ENCODE measurements at places on chromosomes 1 and 21. TPM values are rescaled to one million over a fixed set of nuclear protein-coding genes. Genes with fewer than 3 reads are reported as not detected.

GJB4 gene
- total RNA-seq = not detected

SH2D2A gene
- 186 TPM for total RNA-seq

TMPRSS15 gene
- total RNA-seq = not detected

DNAJC6 gene
- 1.9 TPM for total RNA-seq

RAB42 gene
- total RNA-seq = not detected

CFHR2 gene
- total RNA-seq = not detected

DNA sequence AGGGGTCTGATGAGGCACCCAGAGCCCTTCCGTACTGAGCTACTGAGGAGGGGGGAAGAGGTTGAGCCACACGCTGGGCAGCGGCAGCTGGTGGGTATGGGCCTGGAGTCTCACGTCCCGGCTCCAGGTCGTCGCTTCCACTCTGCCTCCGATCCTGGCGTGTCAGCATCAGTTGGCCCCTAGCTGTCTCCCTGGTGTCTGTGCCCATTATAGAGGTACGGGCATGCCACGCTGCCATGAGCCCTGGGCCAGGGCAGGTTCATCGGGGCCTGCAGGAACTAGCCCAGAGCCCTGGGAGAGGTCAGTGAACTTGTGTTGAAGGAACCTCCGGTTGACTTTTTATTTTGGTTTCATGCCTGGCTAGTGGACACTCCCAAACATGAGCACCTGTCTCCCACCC, 18.2 kb downstream of the COQ8A start:
- DNase-seq = no peak

DNA sequence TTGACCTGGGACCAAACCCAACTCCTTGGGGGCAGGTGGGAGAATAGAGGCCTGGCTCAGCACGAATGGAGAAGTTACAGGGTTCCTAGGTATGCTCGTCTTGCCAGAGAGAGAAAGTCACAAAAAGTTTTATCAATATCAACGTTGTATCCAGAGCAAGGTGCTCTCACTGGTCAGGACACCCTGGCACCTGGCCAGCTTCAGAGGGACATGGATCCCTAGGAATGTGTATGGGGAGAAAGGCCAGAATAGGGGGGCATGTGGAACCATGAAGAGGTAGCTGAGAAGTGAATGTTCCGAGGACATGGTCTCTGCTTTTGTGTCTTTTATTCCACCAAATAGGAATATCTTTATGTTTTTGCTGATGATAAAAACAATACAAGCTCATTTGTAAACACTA, 9.4 kb upstream of the POU3F1 start:
- no peak for DNase-seq

DNA sequence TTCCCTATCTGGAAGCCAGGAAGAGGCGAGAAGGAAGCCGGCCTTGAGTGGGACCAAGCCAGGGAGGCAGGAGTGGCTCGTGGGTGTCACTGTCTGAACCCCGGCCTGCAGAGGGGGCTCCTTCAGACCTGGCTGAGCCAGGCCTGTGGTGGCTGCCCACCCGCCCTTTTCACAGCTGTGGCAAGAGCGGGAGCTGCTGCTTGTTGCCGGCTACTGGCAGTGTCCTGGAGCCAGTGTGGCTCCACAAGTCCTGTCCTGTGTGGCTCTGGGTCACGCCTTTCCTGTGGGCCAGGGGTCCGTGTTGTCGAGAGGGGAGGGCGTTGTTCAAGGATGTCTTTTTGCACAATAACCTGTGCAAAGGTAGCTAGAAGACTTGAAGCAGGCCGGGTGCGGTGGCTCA, 1.3 kb downstream of the PFKL start:
- no peak for DNase-seq

- DNase-seq = no peak
Observed at GRCh38 chr1:159342761-159343425, 40.8 kb downstream of the FCER1A start.

DNA sequence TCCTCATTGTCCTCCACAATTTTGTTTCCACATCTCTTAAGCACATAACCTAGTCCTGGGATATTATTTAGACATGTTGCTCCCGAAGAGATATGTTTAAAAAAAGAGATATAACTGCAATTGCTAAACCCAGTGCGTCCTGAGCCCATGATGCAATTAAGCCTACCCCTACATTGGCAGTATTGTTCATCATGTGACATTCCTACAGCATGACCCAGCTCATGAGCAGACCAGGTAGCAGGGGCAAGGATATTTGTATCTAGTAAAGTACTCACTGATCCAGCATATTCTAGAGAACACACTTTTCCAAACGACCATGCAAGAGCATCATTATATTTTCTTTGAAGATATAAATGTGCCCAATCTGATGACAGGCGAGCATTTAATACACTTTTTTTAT, 1.2 kb downstream of the ADAM30 start:
- no peak for DNase-seq

- no peak for DNase-seq
Observed at GRCh38 chr1:245822996-245823395, 668.2 kb downstream of the KIF26B start.

- no peak for DNase-seq
Observed at GRCh38 chr1:96710708-96711477, 10.7 kb upstream of the PTBP2 start.

- no peak for DNase-seq
Observed at GRCh38 chr1:216246577-216247203, 176.6 kb downstream of the USH2A start.

DNA sequence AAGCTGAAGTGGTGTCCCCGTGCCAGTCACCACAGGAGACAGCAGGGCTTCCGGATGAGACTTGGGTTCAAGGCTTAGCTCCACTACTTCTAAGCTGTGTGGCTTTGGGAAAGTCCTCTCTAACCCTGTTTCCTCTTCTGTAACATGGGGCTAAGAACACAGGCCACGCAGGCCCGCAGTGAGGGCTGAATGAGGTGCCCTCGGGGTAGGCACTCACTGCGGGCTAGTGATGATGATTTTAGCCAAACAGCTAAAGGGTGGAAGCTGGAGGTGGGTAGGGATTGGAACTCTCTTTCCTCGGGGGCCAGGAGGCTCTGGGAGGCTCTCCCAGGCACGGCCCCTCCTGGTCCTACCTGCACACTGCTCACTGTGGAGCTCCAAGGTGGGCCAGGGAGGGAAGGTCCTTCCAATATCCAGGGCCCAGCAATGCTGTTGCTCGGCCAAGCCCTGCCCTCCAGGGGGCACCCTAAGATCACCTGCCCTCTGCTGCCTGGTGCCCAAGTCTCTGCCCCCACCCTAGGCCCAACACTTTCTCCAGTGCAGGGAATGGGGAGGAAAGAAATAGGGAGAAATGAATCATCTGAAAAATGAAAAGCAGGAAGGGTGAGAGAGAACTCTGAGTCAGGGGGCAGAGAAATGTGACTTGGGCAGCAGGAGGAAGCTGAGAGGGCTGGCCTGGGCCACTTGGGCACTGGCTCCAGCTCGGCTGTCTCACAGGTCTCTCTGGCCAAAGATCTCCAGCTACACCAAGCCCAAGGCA, 19.2 kb upstream of the EVA1B start:
- peak; percentile 55 for DNase-seq

GRCh38 chr1:90714521-90714951, 2.6 kb downstream of the BARHL2 start:
- no peak for DNase-seq

- DNase-seq = no peak
Observed at GRCh38 chr1:237186675-237187074, 144.7 kb downstream of the RYR2 start.

GRCh38 chr1:197559655-197560054, 215.6 kb downstream of the DENND1B start:
- DNase-seq = no peak

GRCh38 chr1:30966690-30967369, 58.3 kb upstream of the SDC3 start:
- DNase-seq = no peak

GRCh38 chr1:223837206-223837605, 8.5 kb downstream of the TP53BP2 start:
- no peak for DNase-seq

DNA sequence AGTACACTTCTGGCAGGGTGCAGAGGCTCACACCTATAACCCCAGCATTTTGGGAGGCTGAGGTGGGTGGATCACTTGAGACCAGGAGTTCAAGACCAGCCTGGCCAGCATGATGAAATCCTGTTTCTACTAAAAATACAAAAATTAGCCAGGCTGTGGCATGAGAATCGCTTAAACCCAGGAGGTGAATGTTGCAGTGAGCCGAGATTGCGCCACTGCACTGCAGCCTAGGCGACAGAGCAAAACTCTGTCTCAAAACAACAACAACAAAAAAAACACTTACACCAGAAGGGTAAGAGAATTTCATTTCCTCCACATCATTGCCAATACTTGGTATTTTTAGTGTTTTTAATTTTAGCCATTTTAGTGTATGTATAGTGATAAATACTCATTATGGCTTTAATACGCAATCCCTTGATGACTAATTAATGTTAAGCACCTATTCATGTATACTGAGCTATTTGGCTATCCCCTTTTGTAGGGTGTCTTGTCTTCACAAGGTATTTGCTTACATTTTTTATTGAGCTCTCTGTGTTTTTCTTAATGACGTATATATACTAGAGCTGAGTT, 77.1 kb upstream of the TNR start:
- DNase-seq = no peak

DNA sequence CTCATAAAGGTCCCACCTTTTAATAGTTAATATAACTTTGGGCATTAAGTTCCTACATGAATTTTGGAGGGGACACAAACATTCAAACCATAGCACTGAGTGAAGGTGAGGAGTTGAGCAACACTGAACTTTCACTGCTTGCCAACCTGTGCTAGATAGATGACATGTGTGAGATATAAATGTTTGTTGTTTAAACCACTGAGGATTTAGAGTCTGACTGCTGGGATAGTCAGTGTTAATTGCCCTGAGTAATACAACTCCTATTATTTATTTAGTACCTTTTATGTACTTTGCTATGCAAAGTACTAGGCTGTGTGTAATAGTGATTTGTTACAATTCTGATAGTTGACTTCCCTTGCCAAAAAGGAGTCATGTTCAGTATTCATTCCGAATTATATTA, 32.4 kb upstream of the SLC16A1 start:
- DNase-seq = no peak

- DNase-seq = no peak
Observed at GRCh38 chr1:192639607-192640368, 3.8 kb downstream of the RGS13 start.

DNA sequence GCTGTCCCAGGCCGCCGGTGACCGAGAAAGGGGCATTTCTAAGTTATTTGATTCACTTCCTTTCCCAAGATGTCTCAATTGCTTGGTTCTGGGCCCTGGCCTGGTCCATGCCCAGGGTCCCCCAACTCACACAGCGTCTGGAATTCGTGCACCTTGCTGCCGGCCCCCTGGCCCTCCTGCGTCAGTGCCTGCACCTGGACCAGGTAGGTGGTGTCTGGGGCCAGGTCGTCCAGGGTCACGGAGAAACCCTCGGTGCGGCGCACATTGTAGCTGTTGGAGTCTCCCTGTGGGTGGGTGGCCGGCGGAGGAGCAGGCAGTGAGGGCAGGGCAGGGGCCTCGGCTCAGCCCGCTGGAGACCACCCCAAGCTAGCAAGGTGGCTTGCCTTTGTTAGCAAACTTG, 21.0 kb downstream of the EPHA2 start:
- DNase-seq = no peak

- DNase-seq = no peak
Observed at GRCh38 chr1:86714159-86714558, 9.8 kb downstream of the SH3GLB1 start.

- no peak for DNase-seq
Observed at GRCh38 chr1:27577504-27578188, 26.3 kb downstream of the AHDC1 start.

DNA sequence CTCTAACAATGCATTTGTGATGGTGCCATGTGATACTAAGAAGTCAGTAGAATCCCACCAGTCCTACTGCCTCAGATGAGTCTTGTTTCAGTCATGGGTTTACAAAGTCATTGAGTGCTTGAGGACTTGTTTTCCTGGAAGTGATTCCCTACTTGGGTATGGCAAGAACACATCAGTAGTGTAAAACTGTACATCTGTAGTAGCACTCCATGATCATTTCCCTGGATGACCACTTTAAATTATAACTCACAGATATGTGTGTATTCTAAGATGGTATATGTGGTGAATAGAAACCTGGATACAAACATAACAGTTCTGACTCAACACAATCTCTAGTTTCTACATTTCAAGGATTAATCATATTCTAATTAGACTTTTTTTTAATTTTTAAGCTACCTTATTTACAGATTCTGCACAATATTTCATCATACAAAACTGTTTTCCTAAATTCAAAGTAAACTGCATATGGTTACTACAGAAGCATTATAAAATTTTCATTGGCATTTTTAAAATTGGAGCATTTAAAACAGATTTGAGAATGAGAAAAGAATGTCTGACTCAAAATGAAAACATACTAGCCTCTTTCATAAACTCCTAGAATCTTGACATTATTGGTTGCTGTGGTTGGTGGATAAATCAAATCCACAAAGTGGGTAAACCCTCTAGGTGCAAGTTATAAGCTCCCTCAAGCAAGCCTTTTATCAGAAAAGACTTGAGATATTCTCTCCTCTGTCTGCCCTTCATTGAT, 6.8 kb upstream of the PSMG1 start:
- DNase-seq = no peak

DNA sequence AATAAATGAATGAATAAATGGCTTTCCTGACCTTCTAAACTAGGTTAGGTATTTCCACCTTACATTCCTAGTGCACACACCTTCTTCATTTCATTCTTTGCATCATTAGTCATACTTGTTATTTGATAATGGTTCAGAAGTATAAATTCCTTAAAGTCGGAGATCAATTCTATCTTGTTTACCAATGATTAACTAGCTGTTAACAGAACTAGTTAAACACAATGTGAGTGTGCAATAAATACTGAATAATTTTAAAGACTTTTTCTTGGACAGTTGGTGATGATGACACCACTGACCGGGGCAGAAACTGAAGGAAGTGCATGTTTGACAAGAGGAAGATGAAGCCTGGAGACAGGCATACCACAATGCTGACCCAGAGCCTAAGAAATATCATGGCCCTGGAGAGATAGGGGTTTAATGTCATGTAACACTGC, 207.1 kb upstream of the DEPDC1 start:
- no peak for DNase-seq

DNA sequence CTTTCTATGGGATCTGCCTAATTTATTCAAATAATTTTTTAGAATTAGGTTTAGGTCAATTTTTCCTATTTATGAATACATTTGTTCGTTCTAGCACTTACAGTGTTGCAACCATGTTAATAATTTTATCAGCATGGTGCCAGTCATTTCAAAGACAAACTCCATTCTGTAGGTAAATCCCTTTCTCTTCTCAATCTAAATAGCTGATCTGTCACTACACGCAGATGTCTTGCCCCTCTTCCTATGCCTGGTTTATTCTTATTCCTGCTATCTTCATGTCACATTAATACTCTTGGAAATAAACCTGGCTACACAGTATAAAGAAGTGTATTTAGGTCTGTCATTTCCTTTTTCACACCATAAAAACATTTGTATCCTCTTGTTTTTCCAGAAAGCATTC, 1172.4 kb downstream of the BRINP3 start:
- DNase-seq = no peak

DNA sequence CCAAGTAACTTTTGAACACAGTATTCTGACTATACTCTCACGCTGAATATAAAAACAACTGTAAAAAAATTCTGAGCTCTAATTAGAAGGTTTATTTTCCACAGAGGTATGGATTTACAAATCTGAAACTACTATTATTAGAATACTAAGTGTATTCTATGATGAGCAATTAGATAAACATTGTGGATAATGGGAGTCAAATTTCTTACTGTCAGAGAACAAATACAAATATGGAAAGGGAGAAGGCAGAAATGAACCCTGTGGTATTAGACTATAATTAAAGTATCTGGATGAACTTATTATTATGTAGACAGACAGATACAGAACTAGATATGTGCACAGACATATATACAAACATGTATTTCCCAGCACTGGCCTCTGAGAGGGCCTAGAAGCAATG, 22.6 kb downstream of the ALDH9A1 start:
- DNase-seq = no peak
